Fibroblast of skin of left biceps (primary cell): ENCODE measurements at places on chromosomes 2 and 18.

GRCh38 chr2:54945391-54946219, 104.6 kb downstream of the RTN4 start:
- DNase-seq, result no peak

DNA sequence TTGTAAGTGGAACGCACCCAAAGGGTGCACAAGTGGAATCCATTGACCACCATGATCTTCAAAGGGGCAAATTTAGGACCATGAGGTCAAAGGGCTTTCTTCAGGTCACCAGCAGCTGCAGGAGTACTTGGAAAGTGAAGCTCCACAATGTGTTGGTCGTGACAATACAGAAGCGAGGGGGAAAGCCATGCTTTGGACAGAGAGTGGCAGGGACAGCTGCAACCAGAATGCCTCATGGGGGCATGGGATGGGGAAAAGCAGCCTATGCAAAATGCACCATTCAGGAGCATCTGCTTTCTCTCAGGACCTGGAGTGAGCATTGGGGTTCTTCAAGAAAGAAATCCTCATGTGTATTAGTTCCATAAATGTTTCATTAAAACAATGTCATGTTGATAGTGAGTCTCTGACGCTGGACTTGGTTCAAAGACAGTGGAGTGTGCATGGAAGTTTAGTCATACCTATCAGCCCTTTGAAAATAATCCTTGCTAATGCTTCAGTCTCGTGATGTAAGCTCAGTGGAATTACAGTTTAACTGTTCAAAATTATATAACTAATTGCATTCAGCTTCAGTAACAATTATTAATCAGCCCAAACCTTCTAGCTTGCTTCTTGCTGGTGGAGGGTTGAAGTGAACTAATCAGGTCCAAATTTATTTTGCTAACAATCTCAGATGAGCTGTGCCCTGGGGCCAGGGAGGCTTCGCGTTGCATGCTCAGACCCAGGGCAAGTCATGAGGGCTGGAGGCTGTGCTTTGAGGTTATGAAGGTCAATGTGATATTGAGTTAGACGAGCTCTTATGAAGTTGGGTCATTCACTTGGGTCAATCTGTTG, 41.6 kb downstream of the ACKR3 start:
- DNase-seq, result peak; percentile 37

- no peak for DNase-seq
These were observed 56.3 kb upstream of the UPP2 start for GRCh38 chr2:158045362-158045761.

DNA sequence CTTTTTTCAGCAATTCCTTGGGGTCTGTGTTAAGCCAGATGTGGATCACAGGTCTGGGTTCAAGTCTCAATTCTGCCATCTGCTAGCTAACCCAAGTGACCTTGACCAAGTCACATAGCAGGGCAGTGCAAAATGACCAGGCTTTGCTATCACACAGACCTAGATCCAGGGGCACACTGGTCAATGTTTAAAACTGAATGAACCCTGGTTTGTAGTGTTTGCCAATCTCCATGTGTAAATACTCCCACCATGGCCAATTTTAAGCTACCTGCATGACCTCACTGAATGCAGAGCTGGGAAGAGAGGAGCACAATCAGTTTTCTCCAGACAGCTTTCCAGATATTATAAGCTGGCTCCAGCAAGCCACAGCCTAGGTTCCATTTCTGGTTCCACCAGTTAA, 142.9 kb downstream of the CHST9 start:
- DNase-seq, result no peak

DNA sequence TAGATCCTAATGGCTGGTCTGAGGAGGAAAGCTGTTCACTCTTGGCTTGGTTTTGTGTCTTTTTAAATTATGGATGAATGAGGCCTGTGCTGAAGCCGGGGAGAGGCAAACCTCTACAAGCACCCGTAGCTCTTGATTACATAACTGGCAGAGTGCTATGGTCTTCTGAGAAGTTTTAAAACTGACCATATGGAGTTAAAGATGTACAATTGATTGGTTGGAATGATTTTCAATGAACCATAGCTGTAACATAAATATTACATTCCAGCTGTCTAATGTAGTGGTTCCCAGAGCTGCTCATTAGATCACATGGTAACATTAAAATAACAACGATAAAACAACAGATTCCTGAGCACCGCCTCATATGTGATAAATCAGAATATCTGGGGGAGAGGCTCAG, 71.1 kb upstream of the MAP4K3 start:
- DNase-seq, result peak; percentile 61

GRCh38 chr18:25780105-25780504, 310.3 kb downstream of the SS18 start:
- DNase-seq, result no peak

GRCh38 chr2:191441496-191442214, 196.5 kb downstream of the MYO1B start:
- DNase-seq, result no peak

- peak; percentile 54 for DNase-seq
These were observed 12.4 kb downstream of the COPS8 start for GRCh38 chr2:237097911-237098702.

DNA sequence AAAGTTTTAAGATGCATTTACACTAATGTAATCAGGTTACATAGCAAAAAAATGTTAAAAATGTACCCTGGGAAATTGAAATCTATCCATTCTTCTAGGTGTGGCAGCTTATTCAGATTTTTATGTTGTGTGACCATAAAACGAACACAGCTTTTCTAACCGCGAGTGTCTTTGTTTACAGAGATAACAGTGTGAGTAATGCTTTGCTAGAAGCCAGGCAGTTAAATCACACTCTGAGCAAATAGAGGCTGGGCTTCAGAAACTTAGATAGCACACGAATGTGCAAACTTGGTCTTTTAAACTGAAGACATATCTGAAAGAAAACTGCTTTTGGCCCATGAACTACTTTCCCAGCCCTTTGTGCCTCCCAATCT, 116.1 kb downstream of the SPTBN1 start:
- DNase-seq, result peak; percentile 82

DNA sequence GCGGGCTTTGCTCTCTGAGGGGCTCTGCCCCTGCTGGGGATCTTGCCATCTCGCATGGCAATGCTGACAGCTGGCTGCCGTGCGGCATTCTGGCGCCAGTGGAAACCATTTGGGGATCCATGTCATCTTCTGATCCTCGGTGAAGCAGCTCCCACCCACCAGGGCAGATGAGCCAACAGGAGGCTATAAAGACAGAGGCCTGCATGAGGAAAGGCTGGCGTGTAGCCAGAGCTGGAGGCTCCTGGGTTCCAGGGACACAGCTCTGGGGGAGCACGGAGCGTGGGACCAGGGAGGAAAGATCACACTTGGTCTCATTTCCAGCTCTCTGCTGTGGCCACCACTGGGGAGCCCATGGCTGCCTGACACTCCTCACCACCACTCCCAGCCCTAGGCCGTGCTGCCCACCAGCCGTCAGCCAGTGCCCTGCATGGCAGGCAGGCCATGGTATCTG, 145.8 kb downstream of the ZFP36L2 start:
- DNase-seq, result no peak

DNA sequence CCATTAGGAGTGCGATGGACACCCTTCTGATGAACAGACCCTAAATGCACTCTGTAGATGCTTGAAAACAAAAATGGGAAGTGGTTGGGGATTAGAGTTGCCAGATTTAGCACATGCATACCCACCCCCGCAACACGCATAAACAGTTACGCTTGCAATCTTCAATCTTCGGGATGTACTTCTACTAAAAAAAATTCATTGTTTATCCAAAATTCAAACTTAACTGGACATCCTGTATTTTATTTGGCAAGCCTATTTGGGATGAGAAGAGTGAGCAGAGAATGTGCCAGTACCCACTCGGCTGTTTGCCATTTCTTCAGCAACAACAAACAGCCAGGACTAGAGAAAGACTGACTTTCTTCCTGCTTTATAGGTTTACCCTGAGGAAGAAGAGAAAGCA, 18.4 kb downstream of the KIAA2012 start:
- DNase-seq, result no peak

DNA sequence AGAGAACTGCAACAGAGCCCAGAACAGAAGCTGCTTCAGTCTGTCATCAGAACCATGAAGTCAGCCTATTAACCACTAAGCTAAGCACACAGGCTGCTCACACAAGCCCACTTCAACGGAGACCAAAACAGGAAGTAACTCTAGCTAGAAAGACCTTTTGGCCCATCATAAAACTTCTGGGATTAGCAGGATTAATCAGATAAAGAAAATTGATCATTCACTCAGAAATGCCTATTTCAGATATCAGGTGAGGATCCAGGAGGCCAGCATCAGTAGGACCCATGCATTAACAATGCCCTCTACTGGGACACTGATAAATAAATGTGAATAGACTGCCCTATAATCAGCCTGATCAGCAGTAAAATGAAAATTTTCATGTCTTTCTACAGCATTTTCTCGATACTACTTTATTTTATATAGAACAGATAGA, 101.4 kb downstream of the WDPCP start:
- DNase-seq, result no peak

GRCh38 chr2:158738363-158738762, 56.8 kb upstream of the DAPL1 start:
- no peak for DNase-seq

DNA sequence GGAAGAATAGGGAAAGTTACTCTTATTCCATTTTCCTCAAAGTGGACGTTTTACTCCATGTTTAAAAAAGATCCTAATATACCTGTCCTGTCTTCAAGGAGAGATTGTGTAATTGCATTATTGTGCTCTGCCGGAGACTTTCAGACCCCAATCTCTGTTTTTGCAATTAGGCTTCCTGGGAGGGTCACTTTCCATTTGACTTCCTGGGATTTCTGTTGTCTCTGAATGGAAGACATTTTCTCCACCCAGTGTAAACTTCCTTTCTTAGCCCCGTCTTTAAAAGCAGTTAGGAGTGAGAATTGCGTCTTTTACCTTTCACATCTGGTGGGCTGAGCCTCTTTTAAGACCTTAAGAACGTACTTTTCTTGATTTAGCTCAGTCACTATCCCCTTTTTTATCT, 63.0 kb downstream of the ZNF532 start:
- DNase-seq, result no peak

- DNase-seq, result peak; percentile 53
These were observed 57.6 kb downstream of the ATOH8 start for GRCh38 chr2:85811180-85812093.

DNA sequence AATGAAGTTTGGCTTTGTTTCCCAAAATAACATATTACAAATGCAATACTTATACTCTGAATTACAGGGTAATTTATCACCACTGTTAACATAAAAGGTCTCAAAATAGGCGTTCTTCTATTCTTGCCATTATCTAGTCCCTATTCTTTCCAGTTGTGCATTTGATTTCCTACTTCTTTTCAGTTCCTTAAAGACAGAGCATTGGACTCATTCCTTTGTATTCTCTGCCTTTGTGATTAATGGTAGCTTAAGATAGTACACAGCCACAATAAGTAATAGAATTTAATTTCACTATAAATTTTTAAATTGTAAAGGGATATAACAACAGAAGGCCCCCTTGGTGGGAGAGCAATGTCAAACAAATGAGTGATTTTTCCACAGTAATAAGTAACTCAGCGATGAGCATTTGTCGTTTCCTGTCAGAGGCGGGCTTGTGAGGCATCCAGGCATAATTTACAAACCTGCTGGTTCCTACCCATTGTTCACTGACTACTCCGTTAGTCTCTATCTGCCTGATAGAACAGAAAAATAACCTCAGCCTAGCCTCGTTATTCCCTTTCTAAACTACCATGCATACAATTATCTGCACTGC, 456.6 kb upstream of the REG3G start:
- no peak for DNase-seq

GRCh38 chr2:152861349-152861942, 143.0 kb downstream of the ARL6IP6 start:
- no peak for DNase-seq

- DNase-seq, result no peak
These were observed 42.4 kb downstream of the TCF7L1 start for GRCh38 chr2:85175369-85176299.

GRCh38 chr2:152555048-152555447, 162.2 kb downstream of the PRPF40A start:
- no peak for DNase-seq

- no peak for DNase-seq
These were observed 27.5 kb downstream of the MTHFD2 start for GRCh38 chr2:74225698-74226459.

- DNase-seq, result no peak
These were observed 72.0 kb upstream of the CTAGE1 start for GRCh38 chr18:22489704-22490103.

GRCh38 chr2:58428096-58429013, 187.2 kb upstream of the FANCL start:
- DNase-seq, result no peak

GRCh38 chr18:78994531-78994930, 14.9 kb downstream of the SALL3 start:
- no peak for DNase-seq

DNA sequence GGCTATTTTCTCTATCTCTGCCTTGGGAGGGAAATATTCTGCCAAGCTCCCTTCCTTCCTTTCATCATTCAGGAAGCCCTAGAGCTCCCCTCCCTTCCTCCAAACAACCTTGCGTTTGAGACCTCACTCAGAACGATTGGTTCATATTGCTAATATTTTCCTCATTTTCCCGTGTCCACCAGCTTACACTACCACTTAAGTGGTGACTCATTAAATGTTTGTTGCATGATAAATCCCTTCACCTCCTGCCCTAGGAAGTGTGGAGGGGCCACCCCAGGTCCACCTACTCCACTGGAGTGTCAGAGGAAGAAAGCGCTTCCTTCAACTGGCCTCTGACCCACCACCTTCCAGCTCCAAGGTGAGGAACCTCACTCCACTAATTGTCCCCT, 2.3 kb upstream of the LPIN2 start:
- no peak for DNase-seq

- no peak for DNase-seq
These were observed 26.5 kb downstream of the TET3 start for GRCh38 chr2:74011246-74011645.

DNA sequence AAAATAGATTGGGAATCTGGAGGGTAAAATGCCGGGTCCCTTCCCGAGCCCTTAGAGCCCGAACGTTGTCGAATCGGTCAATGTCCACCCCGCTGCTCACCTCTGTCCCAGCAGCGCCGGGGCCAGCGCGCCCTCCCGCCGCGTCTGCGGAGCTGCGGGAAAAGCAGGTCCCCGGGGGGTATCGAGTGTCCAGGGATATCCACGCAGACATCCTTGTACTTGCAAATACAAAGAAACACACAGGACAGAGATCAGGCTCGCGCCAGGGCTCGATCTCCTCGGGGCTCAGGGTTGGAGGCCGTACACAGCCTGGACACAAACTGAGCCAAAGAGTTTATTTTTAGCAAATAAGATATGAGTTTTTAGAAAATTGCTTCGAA, 2.3 kb upstream of the GATA6 start:
- no peak for DNase-seq
